WTC11 (cell line): ENCODE measurements at places on chromosomes 13 and 19. TPM values are rescaled to one million over a fixed set of nuclear protein-coding genes. Genes with fewer than 3 reads are reported as not detected.

KLK11 gene
- total RNA-seq: 0.23 to 0.55 TPM (median 0.27 TPM) in 3 replicates

ZNF442 gene
- 1.9 to 4.0 TPM (median 2.4 TPM) in 3 replicates for total RNA-seq

FCER2 gene
- total RNA-seq: 0.37 to 0.48 TPM (median 0.46 TPM) in 3 replicates

TUBB4A gene
- total RNA-seq: 18.5 to 33.1 TPM (median 30.2 TPM) in 3 replicates

ZNF729 gene
- not detected in 3 replicates for total RNA-seq

ZNF625 gene
- 23.9 to 26.0 TPM (median 24.5 TPM) in 3 replicates for total RNA-seq

GRIK5 gene
- 52.3 to 71.3 TPM (median 66.3 TPM) in 3 replicates for total RNA-seq

DPY19L3 gene
- total RNA-seq: 63.0 to 74.3 TPM (median 73.2 TPM) in 3 replicates

BRME1 gene
- 5.0 to 7.2 TPM (median 6.4 TPM) in 3 replicates for total RNA-seq

SELENOW gene
- 391 to 430 TPM (median 422 TPM) in 3 replicates for total RNA-seq

ZNF583 gene
- 1.1 to 2.3 TPM (median 1.6 TPM) in 3 replicates for total RNA-seq

DNAAF3 gene
- total RNA-seq: 4.0 to 5.9 TPM (median 5.6 TPM) in 3 replicates

SSC5D gene
- 1.8 to 2.9 TPM (median 2.5 TPM) in 3 replicates for total RNA-seq

ZNF99 gene
- 0.02 to 0.05 TPM in 2 of 3 replicates, not detected in the other for total RNA-seq

MBD3L2 gene
- not detected in 3 replicates for total RNA-seq

CACNA1A gene
- 28.9 to 35.5 TPM (median 34.9 TPM) in 3 replicates for total RNA-seq

DCT gene
- not detected in 3 replicates for total RNA-seq

CCDC8 gene
- total RNA-seq: 25.2 to 27.2 TPM (median 25.7 TPM) in 3 replicates

FXYD3 gene
- 1.0 to 1.8 TPM (median 1.2 TPM) in 3 replicates for total RNA-seq

C13orf46 gene
- total RNA-seq: 0.27 to 0.50 TPM (median 0.37 TPM) in 3 replicates

PLIN5 gene
- total RNA-seq: 3.3 to 4.2 TPM (median 3.9 TPM) in 3 replicates

OR7C1 gene
- total RNA-seq: not detected in 3 replicates

URAD gene
- total RNA-seq: not detected in 3 replicates

CEACAM4 gene
- total RNA-seq: not detected in 3 replicates

DACT3 gene
- 1.8 to 1.9 TPM (median 1.8 TPM) in 3 replicates for total RNA-seq

KLK14 gene
- total RNA-seq: 1.1 to 1.6 TPM (median 1.4 TPM) in 3 replicates

SLC15A1 gene
- total RNA-seq: 2.3 to 3.0 TPM (median 2.8 TPM) in 3 replicates

POU4F1 gene
- total RNA-seq: 0.11 to 0.26 TPM (median 0.14 TPM) in 3 replicates

TRMT1 gene
- 84.0 to 106 TPM (median 86.0 TPM) in 3 replicates for total RNA-seq
